Activated CD4-positive, alpha-beta memory T cell treated with anti-CD3 and anti-CD28 coated beads, Interleukin-2, amount 10 ng/mL, durations not matched to agents 7 days and 5 days (primary cell): ENCODE measurements at places on chromosomes 16 and 17.

- DNase-seq = no peak
These were observed 20.4 kb downstream of the TEX2 start for GRCh38 chr17:64242633-64243032.

GRCh38 chr16:76531236-76531635 lies 254.0 kb downstream of the CNTNAP4 start:
- no peak for DNase-seq

DNA sequence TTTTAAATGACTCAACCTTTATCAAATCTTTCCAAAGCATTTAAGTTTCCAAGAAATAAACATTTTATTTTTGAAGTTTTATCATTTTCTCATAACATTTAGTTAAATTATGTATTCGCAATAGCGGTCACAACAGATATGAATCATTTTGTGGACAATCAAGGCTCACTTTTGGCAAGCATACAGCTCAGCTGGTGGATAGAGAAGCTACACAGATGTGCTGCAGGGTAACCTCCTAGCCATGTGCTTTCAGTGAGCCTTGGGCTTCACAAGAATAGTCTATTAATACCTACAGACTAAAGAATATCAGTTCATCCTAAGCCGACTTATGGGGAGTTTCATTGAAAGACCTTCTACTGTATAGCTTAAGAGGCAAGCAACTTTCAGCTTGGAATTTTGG lies 144.8 kb downstream of the MRTFB start:
- DNase-seq = no peak

DNA sequence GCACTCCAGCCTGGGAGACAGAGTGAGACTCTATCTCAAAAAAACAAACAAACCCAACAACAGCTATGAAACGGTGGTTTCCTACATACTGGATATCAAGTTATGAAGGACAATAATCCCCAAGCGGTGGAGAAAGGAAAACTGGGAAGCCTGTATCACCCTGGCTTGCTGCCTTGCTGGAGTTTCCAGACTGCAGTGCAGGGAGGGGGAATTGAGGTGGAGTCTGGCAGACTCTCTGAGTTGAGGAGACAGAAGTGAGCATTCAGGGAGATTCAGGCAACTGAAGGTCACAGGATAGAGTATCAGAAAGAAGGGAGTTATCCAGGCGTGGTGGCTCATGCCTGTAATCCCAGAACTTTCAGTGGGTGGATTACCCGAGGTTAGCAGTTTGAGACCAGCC lies 11.9 kb downstream of the QRICH2 start:
- DNase-seq = no peak

- DNase-seq = no peak
These were observed 7.5 kb upstream of the CDH5 start for GRCh38 chr16:66359012-66359411.

GRCh38 chr17:78806451-78806850 lies 24.4 kb upstream of the CYTH1 start:
- no peak for DNase-seq

DNA sequence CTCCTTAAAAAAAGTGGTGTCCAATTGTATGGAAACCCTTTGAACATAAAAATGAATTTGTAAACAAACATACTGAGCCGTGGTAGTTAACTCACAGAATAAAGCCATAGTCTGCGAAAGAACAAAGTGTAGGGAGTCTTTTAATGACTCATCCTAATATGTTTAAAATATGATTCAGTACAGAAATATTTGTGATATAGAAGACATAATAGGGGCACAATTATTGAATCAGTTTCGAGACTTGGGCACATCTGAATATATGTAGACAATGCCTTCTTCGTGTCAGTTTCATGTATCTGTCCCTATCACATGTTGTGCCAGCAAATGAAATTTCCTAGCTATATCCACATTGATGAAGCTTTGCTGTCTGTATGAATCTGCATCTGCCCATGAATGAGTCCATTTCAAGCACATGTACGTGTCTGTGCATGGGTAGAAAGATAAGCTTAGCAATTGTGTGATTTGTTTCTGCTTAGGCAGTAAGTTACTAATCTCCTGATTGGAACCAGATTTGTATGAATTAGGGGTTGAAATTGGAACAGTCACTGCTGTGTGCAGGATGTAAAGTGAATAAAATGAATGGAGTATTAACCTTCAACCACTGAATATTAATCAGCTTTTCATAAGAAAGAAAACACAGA lies 112.5 kb upstream of the SOX9 start:
- no peak for DNase-seq

GRCh38 chr16:17116595-17117322 lies 354.0 kb downstream of the XYLT1 start:
- no peak for DNase-seq

GRCh38 chr17:12566291-12566690 lies 99.4 kb upstream of the MYOCD start:
- no peak for DNase-seq

DNA sequence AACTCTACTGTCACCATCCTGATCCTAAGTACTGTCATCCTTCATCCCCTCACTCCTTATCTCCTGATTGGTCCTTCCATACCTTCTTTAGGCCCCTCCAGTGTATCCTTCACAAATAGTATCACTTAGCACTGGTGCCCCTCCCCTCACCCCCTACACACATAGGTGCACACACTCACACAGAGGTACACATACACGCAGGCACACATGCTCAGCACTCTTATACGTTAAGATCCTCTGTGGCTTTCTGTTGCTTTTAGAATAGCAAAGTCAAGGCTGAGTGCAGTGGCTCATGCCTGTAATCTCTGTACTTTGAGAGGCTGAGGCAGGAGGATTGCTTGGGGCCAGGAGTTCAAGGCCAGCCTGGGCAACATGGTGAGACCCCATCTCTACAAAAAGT lies 32.1 kb downstream of the CDRT15 start:
- DNase-seq = no peak

DNA sequence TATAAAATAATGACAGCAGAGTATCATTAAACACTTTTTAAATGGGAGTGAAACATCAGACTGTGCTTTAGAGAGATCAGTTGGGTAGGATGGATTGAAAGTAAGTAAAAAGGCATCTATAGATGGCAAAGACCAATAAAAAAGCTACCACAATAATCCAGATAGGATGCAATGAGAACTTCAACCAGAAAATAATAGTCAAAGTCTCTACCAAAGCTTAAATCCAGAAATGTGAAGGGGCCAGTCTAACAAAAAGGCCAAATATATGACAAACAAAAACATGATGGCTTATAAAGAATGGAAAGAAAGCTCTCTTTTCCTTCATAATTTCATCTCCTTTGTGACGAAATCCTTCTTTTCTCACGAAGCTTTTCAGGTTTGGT lies 12.3 kb downstream of the KANSL1 start:
- no peak for DNase-seq

DNA sequence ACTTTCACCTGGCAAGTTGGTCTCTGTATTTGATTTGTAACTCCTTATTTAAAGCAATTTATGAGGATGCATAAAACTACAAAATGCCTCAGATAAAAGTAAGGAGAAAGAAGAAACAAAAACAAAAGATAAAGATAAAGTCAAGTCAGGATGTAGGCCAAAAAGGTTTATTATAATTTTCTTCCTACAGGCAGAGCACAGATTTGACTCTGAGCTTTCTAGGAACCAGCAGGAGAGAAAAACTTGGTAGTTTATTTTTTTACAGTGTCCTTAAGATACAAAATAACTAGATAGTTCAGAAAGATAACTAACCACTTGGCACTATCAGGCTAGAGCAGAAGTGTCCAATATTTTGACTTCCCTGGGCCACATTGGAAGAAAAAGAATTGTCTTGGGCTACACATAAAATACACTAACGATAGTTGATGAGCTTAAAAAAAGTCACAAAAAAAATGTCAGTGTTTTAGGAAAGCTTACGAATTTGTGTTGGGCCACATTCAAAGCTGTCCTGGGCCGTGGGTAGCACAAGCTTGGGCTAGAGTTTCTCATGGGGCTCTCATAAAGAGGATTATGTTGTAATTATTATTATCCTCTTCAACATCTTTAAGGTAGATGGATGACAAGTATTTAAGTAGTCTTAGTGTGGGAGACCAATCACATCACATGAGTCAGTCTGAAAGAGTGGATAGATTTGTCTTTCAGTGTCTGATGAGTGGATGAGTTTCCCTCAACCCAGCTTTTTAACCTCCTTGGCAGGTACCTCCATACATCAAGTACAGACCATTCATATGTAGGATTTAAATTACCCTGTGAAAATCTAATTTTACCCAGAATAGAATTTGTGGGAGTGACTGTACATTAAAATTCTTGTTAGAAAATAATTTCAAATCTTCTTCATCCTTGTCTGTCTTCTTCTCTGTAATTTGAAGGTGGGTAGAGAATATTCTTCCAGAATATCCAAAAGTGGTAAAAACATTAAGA lies 17.0 kb downstream of the PAFAH1B1 start:
- DNase-seq = no peak

DNA sequence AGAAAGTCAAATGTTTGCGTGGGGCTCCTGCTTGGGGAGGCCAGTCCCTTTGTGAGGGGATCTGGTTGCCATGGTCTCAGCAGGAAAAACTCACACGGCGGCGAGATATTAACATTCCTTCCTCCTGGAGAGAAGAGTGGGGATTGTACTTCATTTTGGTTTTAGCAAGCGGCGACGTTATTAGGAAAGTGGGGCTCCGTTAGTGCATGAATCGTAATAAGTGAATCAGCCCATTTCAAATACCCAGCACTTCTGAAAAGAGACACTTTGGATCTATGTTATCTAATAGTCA lies 41.6 kb upstream of the METRNL start:
- peak; percentile 0 for DNase-seq

GRCh38 chr17:73500414-73500999 lies 143.7 kb downstream of the SDK2 start:
- no peak for DNase-seq

- DNase-seq = peak; percentile 85
These were observed at the start of gene SLFN11 for GRCh38 chr17:35373534-35373983. TSS of gene SLFN11 (minus strand) at chr17:35373621. CDS start at chr17:35363807, 9,814 bp downstream.

DNA sequence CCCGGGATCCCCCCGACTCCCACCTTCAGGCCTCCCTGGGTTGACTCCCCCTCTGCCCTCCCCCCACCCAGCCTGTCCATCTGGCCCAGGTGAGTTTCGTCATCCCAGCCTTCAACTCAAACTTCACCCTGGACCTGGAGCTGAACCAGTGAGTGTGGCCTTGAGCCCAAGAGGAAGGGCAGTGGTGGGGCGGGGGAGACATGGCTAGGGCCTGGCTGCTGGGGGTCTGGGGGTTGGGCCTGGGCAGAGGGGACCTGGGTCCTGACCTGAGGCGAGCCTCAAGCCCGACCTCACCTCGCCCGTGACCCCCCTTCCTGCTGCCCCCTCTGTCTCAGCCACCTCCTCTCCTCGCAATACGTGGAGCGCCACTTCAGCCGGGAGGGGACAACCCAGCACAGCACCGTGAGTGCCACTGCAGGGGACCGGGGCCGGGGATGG lies 10.9 kb downstream of the ADAM11 start:
- no peak for DNase-seq

GRCh38 chr16:7025616-7026190 lies 306.9 kb upstream of the RBFOX1 start:
- peak; percentile 20 for DNase-seq

- no peak for DNase-seq
These were observed 2.4 kb downstream of the TBX4 start for GRCh38 chr17:61454381-61455323.

DNA sequence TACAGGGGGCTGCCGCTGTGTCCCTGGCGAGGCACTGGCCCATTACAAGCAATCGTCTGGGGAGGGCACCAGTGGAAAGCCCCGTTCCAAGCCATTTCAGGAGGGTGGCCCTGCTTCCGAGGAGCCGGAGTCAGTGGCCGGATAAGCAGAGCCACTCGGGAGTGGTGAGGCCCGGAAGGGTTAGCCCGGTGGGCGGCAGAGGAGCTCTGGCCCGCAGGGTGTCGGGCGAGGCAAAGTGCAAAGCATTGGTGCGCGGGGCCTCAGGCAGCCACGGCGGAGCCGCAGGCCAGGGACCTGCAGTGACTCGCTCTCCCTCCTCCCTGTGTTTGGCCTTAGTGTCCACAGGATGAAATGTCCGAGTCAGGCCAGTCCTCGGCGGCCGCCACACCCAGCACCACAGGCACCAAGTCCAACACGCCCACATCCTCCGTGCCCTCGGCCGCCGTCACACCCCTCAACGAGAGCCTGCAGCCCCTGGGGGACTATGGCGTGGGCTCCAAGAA lies 24.6 kb downstream of the NME3 start:
- no peak for DNase-seq

- no peak for DNase-seq
These were observed 153.9 kb upstream of the C17orf78 start for GRCh38 chr17:37221865-37222264.

GRCh38 chr17:31486351-31487062 lies 95.0 kb downstream of the RAB11FIP4 start:
- DNase-seq = no peak

- no peak for DNase-seq
These were observed 9.2 kb upstream of the SSTR2 start for GRCh38 chr17:73155410-73156165.

DNA sequence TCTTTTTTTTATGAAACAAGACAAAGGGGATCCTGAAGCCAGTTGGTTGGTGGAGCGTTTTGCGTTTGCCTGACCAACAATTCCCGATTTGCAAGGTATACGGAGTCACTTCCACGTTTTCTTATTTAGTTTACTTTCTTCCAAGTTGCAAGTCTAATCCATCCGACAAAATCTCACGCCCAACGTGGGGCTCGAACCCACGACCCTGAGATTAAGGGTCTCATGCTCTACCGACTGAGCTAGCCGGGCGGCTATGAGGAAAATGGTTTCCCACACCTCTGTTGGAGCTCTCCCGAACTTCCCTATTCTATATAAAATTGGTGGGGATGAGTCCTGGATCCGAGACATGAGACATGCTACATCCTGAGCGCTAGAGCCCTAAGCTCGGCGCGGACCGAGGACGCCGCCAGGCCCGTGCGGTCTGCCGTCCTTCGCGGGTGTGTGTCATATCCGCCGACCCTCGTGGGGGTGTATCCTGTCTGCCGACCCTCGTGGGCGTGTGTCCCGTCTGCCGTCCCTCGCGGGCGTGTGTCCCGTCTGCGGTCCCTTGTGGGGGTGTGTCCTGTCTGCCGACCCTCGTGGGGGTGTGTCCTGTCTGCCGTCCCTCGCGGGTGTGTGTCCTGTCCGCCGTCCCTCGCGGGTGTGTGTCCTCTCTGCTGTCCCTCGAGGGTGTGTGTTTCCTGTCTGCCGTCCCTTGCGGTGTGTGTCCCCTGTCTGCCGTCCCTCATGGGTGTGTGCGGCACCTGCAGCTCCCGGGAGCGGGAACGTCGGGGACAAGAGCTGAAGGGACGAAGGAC lies 22.6 kb downstream of the ZNF213 start:
- peak; percentile 58 for DNase-seq

DNA sequence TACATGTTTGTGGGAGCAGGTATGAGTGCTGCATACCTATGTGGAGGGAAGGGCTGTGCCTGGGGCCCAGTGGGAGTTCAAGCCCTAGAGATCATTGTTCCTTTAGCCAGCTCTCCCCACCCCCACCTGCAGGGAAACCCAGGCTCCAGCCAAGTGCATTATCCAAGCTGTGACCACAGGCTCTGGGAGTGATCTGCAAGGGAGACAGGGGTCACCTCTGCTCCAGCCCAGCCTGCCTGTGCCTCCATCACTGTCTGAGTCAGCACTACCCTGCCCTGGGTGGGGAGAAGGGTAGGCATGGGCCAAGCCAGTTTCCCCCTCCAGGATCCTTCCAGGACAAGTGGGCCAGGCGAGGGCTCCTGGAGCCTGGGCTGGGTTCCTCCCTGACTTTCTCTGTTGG lies 32.1 kb upstream of the SBK1 start:
- no peak for DNase-seq

- DNase-seq = no peak
These were observed 23.4 kb downstream of the NMRAL1 start for GRCh38 chr16:4450931-4451519.
